Lower leg skin (tissue), 4 donors: ENCODE measurements at places on chromosomes 13 and 19. TPM values are rescaled to one million over a fixed set of nuclear protein-coding genes. Genes with fewer than 3 reads are reported as not detected.

FFAR1 gene
- not detected for total RNA-seq

TLE6 gene
- not detected for total RNA-seq

RTBDN gene
- total RNA-seq: not detected

TMEM91 gene
- 33.8 TPM for total RNA-seq

KCNRG gene
- 0.78 TPM for total RNA-seq

DNA sequence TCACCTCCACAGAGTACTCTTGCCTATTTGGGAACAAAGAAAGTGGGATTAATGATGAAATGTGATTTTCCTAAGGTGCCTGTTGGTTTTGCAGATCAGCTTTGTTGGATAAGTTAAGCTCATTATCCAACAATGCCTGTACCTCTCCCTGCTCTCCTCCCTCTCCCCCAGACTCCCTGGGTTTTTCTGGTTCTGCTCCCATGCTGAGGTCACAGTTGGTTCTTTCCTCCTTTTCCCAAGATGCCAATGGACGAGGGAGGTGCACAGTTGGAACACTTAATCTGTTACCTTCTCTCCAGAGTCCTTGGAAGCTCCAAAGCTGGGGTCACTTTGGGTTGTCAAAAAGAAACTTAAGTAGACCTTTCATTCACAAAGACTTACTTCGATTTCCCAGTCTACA is 1.6 kb downstream of the OXGR1 start:
- no peak for DNase-seq

DNA sequence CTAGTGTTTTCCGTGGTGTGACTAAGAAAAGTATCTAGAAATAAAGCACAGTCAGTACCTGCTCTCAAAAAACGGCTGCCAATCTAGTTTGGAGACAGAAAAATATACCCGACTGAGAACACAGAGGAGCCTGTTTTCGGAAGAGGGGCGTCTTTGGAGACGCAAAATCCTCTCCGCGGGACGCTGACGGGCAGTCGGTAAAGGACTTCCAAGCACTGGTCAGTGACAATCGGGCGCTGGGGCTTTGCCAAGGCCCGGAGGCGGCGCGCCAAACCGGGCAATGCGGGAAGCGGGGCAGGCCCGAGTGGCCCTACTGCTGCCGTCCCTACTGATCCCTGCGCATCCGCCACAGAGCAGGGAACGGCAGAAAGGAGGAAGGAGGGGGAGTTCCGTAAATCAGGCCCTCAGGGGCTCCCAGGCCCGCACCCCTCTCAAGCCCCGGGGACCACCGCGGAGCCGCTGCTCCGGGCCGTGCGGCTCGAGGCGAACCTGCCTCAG is 588 bp upstream of the DPY19L3 start:
- DNase-seq: peak; percentile 90

DNA sequence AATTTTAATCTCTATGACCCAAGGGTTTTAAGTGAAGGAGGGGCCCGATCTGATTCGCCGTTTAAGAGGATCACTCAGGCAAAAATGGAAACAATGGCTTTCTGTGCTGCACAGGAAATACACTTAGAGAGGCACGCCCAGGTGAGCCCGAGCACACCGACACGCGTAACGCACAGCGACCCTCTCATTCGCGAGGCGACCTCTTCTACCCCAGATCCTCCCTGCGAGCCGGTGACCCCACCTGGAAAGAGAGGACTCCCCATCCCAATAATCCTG is 216 bp downstream of the SH2D3A start:
- DNase-seq: no peak

DNA sequence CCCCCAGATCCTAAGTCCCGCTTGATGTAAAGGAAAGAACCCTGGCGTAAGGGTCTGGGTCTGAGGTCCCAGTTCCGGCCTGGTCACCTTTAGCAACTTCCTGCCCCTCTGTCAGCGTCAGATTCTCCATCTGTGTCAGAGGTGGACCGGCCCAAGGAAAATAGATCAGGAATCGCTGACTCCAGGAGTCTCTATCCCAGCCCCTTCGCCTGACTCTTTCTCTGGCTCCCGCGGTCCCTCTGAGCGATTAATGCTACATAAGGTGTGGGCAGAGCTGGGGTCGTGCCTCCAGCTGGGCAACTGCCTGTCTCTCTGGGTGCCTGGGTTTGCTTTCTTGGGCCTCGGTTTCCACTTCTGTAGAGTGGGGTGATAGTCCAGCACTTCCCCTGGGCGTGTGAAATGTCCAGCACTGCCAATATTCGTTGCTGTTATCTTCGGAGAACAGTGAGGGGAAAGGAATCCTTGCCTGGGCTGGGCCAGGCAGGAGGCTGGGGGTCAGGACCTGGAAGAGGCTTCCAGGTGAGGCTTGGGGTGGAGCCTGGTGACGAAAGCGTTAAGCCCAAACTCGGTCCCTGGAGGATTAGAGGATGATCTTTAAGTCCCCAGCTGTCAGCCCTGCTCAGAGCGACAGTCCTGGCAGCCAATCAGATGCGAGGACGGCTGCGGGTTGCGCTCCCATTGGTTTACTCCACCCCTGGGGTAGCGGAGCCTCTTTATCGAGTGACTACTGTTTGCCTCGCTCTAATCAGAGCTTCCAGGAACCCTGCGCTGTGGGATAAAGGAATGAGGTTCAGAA is 767 bp downstream of the ABCA7 start:
- DNase-seq: peak; percentile 97

GRCh38 chr19:1685046-1685445 is 32.6 kb upstream of the TCF3 start:
- no peak for DNase-seq

DNA sequence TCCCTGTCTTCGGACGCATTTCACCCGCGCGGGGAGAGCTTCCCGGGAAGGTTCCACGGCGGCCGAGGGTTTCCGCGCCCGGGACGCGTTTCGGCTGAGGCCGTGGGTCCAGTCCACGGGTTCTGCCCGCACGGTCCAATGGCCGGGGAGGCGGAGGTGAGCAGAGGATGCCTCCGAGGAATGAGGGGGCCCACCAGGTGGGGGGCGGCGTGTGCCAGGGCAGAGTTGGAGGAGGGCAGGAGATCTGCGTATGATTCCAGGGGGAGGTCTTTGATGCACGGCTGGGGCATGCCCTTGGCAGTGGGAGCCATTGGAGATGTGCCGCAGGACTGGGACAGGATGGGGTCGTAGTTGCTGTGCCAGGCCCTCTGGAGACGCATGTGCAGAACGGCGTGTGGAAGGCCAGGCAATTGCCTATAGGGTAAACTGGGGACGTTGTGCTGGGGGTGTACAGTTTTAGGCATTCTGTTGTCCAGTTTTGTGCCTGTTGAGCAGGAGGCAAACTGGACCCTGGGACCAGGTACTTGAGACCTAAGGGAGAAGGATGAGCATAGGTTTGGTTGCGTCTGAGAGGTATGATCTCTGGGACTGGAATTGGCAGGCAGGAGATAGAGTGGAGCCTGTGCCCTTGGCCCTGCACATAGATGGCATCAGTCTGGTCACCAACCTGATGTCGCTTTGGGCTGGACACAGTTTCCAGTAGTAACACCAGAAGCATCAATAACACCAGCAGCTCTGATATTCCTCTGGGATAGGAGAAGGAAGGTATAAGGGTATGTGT is 751 bp downstream of the ZNF584 start:
- DNase-seq: no peak

- DNase-seq: no peak
These were observed 9.9 kb upstream of the ZNF90 start for GRCh38 chr19:20067943-20068342.

- no peak for DNase-seq
These were observed 5.4 kb upstream of the CBY2 start for GRCh38 chr13:45696610-45697226.

- no peak for DNase-seq
These were observed 31.4 kb downstream of the SCGB2B2 start for GRCh38 chr19:34645551-34645950.

- no peak for DNase-seq
These were observed 6.2 kb upstream of the CEACAM5 start for GRCh38 chr19:41702171-41702651.
